GM12878 (cell line): ENCODE measurements at places on chromosomes 13 and 19.
A peak's percentile ranks its signal among the peaks of the same experiment; 100 is the strongest.

DNA sequence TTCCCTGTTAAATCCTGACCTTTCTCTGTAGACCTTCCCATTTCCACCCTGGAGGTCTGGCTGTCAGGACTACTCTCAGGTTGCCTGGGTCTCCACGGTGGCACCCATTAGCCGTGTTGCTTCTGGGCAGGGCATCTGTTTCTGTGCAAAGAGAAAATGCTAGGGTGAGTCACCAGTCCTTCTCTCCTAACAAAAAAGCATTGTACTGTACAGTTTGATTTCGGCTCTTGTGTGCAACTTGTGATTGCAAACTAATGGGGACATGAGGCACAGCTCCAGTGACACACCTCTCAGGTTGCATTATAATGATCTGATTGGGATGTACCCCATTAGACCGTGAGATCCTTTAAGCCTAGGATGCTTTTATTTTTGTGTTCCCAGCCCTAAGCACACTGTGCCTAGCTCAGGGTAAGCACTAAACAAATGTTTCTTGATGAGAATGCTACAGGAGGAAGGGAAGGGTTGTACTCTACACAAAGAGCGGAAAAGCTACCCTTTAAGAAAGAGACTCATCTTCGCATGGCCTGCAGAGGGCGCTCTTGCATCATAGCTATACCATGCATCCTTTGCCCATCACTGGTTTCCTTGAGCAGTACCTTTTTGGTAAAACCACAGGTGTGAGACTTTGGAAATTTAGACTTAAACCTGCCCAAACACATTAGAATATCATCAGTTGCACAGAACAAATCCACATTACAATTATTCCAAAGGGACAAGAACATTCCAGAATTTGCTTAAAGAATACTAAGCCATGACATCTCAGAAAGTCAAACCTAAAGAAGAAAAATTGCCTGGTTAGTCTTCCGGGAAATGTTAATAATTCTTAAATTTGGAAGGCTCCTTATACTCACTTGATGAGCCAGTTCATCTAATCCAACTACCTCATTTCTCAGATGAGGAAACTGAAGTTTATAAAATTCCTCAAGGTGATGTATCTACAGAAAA lies 20.3 kb upstream of the TRIM13 start:
- DNase-seq, result peak; percentile 55
- H3K27me3 ChIP-seq, result no peaks in the 10 kb centered on the region
- no peaks in the 10 kb centered on the region for H3K36me3 ChIP-seq
- H3K4me1 ChIP-seq, result no peaks in the 10 kb centered on the region

DNA sequence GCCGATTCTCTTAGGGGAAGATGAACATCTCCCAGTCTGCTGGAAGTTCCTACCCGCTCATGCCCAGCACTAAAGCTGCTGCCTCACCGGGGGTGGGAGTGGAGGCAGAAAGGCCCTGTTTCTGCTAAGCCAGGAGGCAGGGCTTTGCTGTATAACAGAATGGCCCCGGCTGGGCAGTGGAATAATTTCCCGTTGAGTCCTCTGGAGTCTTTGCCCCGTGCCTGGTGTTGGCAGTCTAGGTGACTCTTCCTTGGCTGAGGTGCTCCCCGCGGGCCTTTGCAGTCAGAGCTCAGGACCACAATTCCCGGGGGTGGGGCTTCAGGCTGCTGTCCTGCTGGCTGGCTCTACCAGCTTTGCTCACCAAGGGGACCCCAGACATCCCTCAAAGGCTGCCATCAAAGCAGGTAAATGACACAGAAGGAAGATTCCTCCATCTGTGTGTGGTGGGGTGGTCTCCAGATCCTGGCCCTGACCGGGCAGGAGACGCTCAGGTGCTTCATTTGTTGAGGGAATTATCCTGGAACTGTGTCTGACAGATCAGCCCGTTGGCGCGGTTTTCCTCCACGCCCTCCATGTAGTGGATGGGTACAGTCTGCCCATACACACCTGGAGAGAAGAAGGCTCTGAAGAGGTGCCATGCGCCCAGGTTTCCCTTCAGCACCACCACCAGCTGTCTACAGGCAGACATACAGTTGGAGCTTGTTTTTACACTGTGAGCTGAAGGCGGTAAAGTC lies 209.9 kb downstream of the TEX29 start:
- H3K36me3 ChIP-seq, result no peaks in the 10 kb centered on the region
- DNase-seq, result no peak
- no peak overlapping the region for H3K27ac ChIP-seq
- H3K27me3 ChIP-seq, result no peaks in the 10 kb centered on the region
- no peak overlapping the region for H3K4me3 ChIP-seq

- no peak overlapping the region for H3K4me3 ChIP-seq
- no peak overlapping the region for H3K27ac ChIP-seq
- no peaks in the 10 kb centered on the region for H3K36me3 ChIP-seq
- H3K4me1 ChIP-seq, result no peaks in the 10 kb centered on the region
- no peaks in the 10 kb centered on the region for H3K27me3 ChIP-seq
These were observed 37.3 kb upstream of the SIN3B start for GRCh38 chr19:16791942-16792341.

GRCh38 chr13:65473196-65473595 lies 1756.9 kb downstream of the PCDH9 start:
- H3K27ac ChIP-seq, result no peak overlapping the region
- H3K27me3 ChIP-seq, result no peaks in the 10 kb centered on the region
- H3K36me3 ChIP-seq, result no peaks in the 10 kb centered on the region

DNA sequence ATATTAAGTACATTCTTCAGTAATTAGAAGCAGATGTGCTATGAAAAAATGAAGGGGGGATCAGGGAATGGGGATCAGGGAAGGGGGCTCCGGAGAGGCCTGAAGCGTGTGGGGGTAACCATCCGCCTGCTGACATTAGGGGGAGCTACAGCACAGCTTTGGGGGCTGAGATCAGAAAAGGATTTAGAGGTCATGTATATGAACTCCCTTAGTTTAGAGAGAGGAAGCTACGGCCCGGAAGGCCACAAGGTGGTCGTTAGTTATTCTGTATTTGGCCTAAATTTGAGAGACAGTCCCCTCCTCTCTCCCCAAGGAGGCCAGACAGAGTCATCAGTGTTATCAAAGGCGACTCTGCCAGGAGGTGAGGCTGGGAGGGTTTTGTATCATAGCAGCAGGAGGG lies 99.0 kb downstream of the TM9SF2 start:
- no peaks in the 10 kb centered on the region for H3K36me3 ChIP-seq
- H3K4me1 ChIP-seq, result peaks cover 5% of the 10 kb centered on the region
- H3K27me3 ChIP-seq, result no peaks in the 10 kb centered on the region; the same call in 1 of the 2 replicates

GRCh38 chr19:33405254-33405552 lies 31.7 kb downstream of the CEBPG start:
- H3K27me3 ChIP-seq, result no peaks in the 10 kb centered on the region
- DNase-seq, result no peak
- no peaks in the 10 kb centered on the region for H3K36me3 ChIP-seq
- H3K4me1 ChIP-seq, result 0 out of 2 replicates have a peak, but pooled peaks cover 4% of the 10 kb centered on the region
- H3K27ac ChIP-seq, result no peak overlapping the region
- H3K4me3 ChIP-seq, result no peak overlapping the region

- H3K4me3 ChIP-seq, result no peak overlapping the region
- no peaks in the 10 kb centered on the region for H3K36me3 ChIP-seq
- no peak overlapping the region for H3K27ac ChIP-seq
- DNase-seq, result no peak
These were observed 537.6 kb downstream of the KLF5 start for GRCh38 chr13:73596382-73596781.

GRCh38 chr19:43624933-43625332 lies 5.5 kb upstream of the ZNF428 start:
- no peaks in the 10 kb centered on the region for H3K27me3 ChIP-seq
- no peak for DNase-seq
- no peak overlapping the region for H3K4me3 ChIP-seq
- no peak overlapping the region for H3K27ac ChIP-seq
- peaks cover 2% of the 10 kb centered on the region; the same call in 1 of the 2 replicates for H3K4me1 ChIP-seq
- no peaks in the 10 kb centered on the region for H3K36me3 ChIP-seq

- no peak overlapping the region for H3K27ac ChIP-seq
- no peaks in the 10 kb centered on the region for H3K27me3 ChIP-seq
- no peaks in the 10 kb centered on the region for H3K4me1 ChIP-seq
- H3K4me3 ChIP-seq, result no peak overlapping the region
- H3K36me3 ChIP-seq, result no peaks in the 10 kb centered on the region
- no peak for DNase-seq
These were observed 38.4 kb upstream of the PEPD start for GRCh38 chr19:33559996-33560395.

DNA sequence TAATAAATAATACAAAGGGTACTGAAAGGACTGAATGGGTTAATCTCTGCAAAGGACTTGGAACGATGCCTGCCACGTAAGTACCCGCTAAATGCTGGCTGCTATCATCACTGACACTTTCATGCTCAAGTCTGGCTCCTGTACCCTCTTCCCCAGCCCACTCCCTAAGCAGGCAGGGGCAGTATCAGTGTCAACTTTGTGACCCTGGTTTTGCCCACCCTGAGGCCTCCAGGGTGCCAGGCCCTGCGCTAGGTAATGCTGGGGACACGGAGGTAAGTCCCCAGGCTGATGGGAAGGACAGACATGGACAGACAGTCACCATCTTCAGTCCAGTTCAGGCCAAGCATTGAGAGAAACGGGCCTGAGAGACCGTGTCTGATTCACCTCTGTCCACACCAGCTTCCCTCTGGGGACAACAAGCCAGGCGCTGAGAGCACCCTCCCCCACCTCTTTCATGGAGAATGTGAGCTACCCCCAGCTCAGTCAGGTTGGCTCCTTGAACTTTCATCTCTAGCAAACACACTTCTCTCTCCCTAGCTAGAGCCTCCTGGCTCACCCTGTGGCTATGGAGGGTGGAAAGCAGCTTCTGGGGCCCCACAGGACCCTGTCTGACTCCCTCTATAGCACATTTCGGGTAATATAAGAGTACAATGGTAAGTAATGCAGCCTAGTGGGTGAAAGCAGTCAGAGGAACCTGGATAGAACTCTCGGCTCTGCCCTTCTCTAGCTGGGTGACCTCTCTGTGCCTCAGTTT lies 800 bp downstream of the ETFB start:
- peak overlapping the region; percentile 85 for H3K4me3 ChIP-seq
- no peaks in the 10 kb centered on the region for H3K36me3 ChIP-seq
- no peak for DNase-seq
- H3K4me1 ChIP-seq, result peaks cover 9% of the 10 kb centered on the region
- no peaks in the 10 kb centered on the region for H3K27me3 ChIP-seq
- H3K27ac ChIP-seq, result peak overlapping the region; percentile 92
